T follicular helper cell (primary cell): ENCODE measurements at places on chromosomes 7 and 10.

- DNase-seq, result peak; percentile 25
Measured at GRCh38 chr10:119663866-119664698, 12.9 kb downstream of the BAG3 start.

DNA sequence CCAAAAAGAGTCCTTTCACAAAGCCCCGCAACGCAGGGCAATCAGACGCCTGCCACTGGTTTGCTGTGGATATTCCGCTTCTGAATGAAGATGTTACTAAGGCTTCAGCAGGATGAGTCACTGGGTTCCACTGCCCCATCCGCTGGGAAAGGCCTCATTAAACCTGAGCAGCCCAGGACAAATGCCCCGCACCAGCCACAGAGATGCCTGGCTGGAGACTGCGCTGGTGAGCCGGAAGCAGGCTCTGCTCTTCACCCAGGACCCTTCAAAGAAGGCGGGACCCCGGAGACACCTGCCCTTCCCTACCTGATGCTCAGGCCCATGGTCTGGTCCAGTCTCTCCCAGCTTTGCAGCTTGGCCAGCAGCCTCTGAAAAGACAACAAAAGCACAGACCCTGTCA lies 19.8 kb downstream of the MAD1L1 start:
- DNase-seq, result no peak

GRCh38 chr10:87060280-87060928 lies 34.2 kb downstream of the GLUD1 start:
- no peak for DNase-seq

GRCh38 chr10:122639801-122640200 lies 59.8 kb downstream of the C10orf120 start:
- no peak for DNase-seq

- DNase-seq, result no peak
Measured at GRCh38 chr7:30745261-30745941, 6.5 kb upstream of the INMT start.

GRCh38 chr7:5214236-5214635 lies 24.2 kb downstream of the WIPI2 start:
- no peak for DNase-seq

DNA sequence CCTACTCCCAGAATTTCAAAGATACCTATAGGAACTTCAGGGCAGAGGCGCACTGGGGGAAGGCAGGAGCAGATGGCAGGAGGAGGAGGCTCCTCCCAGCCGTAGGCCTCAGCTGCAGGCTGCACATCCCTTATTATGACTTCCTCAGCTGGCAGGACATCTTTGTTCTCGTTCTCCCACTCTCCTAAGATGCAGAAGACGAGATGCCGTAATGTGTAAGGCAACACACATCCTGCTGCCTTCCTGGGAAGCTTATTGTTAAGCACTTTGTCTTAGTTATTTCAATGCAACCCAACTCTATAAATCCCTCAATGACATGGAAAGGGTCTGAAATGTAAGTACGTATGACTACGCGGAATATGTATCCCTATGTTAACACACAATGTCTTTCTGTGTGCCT lies 599.8 kb upstream of the MGMT start:
- DNase-seq, result no peak

DNA sequence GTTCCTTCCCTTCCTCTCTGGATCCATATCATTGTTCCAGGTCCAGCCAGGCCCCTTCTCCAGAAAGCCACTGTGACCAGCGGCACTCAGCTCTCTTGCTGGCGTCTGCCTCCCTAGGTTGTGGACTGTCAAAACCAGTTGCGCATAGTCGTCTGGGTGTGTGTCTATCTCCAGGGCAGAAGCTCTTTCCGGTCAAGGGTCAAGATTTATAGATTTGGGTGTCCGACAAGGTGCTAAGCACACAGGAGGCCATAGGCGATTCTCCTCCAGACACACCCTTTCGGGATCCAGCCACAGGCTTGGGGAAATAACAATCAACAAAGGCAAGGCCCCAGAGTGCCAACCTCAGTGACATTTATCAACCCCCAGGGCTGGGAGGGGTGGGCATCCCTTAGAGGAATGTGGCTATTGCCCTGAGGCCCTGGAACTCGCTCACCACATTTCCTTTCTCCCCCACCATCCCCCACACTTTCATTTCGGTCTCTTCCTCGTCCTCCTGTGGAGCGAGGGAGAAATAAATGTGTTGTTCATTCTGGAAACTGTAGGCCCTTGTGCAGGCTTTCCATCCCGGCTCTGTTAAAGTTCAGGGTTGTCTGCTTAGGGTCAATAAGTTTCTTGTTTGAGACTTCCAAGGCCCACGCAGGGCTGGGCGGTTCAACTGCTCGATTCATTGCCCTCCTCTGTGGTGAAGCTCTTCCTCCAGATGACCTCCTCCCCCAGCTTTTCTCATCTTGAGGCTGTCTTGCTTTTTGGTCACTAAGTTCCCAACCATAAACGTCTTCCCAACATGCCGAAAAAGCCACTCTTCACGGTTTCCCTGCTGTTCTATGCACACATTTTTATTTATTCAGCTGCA lies 57.9 kb downstream of the AFAP1L2 start:
- no peak for DNase-seq

DNA sequence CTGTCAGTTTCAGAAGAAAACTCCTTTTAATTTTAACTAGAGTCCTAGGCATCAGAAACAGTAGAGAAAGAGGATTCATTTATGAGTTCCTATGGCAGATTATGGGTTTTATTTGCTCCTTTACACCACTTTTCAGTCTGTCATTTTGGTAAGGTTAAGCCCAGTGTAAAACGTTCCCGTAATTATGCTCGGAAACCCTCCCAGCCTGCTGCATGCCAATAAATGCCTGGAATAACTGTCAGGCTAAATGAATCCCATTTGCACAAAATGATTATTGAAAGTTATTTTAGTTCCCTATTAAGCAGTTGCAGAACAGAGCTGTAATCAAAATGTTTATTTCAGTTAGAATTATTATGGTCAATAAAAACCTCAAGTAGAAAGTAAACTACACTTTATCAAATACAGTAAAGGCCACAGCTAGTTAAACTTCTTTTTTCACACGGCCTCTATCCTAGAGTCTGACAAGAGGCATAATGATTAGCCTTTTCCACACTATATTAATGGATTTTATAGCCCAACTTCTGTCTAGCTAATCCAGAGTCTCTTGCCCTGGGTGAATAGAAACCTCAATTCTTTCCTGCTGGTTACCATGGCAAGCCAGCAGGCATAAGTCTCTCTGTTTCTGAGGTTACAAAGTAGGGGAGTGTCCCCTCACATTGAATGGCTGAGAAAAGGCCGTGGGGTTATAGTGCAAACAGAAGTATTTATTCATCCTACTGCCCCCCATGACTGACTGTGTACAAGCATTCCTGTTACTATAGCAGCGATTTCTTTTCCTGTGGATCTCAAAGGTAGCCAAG lies 80.8 kb upstream of the NPVF start:
- DNase-seq, result no peak

DNA sequence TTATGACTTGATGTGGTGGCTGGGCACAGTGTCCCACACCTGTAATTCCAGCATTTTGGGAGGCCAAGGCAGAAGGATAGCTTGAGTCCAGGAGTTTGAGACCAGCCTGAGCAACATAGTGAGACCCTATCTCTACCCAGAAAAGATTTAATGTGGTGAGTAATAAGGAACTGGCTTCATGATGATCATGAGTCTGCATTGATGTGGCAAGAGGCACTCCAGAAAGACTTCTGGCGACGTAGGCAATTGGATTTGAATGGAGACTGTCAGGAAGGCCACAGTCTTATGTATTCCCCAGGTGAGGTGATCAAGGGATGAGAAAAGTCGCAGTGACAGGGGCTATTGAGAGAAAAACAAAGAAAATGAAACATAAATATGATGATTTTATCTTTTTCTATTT lies 138.0 kb downstream of the CACNB2 start:
- DNase-seq, result no peak

DNA sequence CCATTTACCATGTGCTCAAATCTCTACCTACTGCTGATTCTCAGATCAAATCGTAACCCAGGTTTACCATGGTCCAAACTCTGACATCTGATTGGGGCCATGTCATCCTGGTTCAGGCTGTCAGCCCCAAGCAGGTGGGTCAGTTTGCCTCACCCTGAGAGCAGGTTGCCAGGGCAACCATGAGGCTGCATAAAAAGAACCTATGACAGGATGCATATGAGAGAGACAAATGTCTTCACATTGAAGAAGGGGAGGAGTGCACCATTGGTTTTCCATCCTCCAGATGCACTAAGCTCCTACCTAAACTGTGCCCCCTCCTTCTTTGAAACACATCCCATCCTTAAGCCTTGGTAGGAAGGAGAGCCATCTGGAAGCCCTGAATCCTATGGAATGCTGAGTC lies 10.2 kb downstream of the PRSS1 start:
- no peak for DNase-seq

DNA sequence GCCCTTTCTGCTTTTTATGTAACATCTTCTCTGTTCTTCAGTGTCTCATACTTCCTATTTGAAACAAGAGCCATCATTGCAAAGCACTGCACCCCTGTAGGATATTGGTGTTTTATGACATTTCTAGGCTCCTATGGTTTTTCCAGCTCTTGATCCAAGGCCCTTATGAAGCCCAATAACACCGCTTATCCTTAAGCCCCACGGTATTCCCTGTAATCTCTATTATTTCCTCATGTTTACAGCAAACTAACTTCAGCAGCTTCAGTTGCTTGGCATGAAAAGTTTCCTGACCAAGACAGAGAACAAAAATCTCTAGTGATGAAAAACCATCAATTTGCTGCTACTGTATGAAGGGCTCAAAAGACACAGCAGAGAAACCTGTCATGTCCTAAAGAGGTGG lies 34.1 kb upstream of the TES start:
- no peak for DNase-seq

DNA sequence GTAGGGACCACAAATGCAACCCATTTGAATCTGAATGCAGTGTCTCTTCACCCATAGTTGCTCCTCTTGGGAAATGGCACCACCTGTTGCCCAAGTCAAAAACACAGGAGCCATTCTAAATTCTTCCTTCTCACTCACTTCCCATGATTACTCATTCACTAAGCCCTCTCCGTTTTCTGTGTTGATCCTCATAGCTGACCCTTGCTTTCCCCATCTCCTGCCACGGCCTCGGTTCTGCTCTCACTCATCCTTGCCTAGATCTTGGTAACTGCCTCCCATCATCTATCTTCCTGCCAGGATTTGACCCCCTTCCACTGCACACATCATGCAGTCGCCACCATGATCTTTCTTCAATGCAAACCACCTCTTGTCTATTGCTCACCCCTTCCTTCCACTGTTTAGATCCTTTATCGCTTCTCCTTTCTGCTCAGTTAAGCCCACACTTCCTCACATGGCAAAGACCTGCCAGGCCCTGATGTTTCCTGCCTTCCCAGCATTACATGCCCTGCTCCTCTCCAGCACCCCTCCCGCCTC lies 19.0 kb upstream of the CPN1 start:
- DNase-seq, result no peak

GRCh38 chr10:126611303-126611702 lies 59.2 kb downstream of the C10orf90 start:
- no peak for DNase-seq

- DNase-seq, result no peak
Measured at GRCh38 chr7:6049780-6050179, 18.6 kb downstream of the ANKRD61 start.

- DNase-seq, result no peak
Measured at GRCh38 chr7:146115851-146116520, 615 bp upstream of the CNTNAP2 start.

DNA sequence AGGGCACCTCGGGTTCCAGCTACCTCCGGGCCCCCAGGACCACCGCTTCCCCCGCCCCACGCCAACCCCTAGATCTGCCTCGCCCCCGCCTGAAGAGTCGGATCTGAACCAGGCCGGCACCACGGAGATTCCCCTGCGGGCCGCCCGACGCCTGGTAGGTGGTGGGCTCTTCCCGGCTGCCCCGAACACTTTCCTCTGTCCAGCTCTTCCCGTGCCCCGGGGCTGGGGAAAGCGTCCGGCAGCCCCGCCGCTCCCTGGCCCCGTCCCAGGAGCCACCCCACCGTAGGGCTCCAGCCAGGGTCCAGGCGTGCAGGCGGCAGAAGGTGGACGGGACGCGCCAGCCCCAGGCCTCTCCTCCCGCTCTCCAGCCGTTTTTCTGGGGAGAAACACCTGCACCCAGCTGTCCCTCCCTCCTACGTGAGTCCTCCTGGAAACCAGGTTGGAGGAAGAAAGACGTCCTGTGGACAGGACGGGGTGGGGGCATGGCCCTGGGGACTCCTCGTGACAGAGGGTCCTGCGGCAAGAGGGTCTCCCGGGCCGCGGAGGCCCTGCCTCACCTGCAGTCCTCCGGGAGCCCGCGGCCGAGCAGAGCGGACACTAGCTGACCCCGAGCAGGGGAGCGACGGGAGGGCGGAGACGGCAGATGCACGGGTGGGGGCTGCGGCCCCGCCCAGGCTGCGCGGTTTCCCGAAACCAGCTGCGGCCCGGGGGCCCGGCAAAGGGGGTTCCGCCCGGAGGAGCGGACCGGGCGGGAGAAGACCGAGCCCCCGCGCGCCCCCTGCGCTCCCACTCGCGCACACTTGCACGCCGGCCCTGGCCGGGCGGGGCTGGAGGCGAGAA lies at the start of gene TMEM176B:
Gene TMEM176B, minus strand, starts transcription at position 624 of the 840 bp plus-strand sequence. CDS start 3,795 bp downstream, outside the sequence.
- DNase-seq, result no peak

DNA sequence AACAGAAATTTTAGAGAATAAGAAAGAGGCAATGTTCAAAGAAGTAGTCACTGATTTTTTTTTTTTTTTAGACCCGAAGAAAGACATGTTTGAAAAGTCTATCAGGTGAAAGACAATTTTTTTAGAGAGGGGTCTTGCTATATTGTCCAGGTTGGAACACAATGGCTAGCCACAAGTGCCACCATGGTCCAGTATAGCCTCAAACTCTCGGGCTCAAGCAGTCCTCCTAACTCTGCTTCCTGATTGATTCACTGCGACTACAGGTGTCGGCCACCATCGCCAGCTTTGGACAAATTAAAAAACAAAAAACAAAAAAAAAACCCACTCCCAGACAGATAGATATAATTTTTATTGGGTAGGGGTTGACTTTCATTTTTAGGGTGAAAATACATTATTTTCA lies 22.3 kb downstream of the FAM149B1 start:
- no peak for DNase-seq

GRCh38 chr7:40205992-40206391 lies 71.2 kb downstream of the SUGCT start:
- no peak for DNase-seq

GRCh38 chr7:150983893-150984368 lies 5.8 kb upstream of the KCNH2 start:
- DNase-seq, result peak; percentile 27

DNA sequence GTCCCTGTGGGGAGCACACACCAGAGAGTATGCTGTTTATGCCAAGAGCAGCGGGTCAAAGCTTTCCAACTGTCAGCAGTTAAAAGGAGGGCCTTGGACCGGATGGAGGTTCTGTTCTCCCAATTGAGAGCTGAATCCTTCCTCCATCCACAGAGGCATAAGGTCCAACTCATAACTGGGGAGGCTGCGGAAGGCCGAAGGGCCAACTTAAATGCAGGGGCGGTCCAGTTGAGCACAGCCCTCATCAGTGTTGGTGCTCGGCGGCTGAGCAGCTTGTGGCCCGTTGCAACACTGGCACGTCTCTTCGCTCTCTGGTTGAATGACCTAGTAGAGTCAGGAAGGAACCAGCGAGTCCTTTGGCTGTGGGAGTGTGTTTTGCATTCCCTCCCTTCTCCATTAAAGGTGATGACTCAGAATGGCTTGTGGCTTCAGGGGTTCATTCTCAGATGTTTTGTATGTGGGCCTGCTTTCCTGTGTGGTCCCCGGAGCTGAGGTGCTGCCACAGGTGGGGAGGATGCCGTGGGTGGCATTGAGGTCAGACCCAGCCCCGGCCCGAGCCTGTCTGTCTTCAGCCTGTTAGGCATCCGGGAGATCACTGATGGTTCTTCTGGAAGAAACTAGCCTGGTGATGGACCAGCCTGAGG lies 44.8 kb upstream of the DMBT1 start:
- DNase-seq, result peak; percentile 19

GRCh38 chr7:24911213-24911603 lies 68.8 kb downstream of the OSBPL3 start:
- DNase-seq, result no peak
